ENCODE measurements at places on chromosomes 3 and 15.

DNA sequence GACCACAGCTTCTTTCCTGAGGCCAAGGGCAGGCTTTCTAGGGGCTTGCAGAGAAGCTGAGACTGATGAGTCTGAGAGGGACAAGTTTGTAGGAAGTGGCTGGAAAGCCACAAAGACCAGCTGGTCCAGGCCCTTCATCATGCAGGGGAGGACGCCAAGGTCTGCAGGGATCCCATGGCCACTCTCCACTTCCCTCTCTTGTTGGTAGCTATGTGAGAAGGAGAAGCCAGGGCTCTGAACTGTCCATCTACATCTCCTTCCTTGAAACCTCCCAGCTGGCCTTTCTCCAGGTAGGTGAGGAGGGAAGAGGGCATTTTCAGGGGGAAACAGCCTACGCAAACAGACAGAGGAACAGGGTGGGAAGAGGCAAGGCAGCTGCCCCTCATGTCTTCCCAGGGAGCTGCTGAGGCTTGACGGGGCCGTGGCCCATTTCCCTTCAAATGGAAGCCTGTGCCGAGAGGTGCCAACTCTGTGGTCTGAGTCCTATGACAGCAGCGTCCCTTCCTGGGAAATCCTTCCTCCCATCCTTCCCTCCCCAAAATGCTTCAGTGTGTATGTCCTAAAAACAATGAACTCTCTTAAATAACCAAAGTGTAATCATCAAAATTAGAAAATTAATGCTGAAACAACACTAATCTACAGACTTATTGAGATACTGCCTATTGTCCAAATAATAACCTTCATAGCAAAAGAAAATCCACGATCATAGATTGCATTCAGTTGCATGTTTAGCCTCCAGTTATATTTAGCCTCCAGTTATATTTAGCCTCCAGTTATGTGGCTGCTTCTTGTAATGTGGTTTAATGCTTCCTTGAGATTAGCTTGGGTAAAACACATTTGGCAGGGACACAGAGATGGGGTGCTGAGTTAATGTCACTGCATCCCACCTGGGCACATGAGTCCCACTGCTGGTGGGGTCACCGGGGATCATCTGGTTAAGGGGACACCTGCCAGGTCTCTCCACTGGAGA lies 36.0 kb downstream of the GNB5 start:
- DNase-seq = no peak

- DNase-seq = peak; percentile 68
Observed at GRCh38 chr3:183123891-183124290, 24.6 kb upstream of the MCCC1 start.

DNA sequence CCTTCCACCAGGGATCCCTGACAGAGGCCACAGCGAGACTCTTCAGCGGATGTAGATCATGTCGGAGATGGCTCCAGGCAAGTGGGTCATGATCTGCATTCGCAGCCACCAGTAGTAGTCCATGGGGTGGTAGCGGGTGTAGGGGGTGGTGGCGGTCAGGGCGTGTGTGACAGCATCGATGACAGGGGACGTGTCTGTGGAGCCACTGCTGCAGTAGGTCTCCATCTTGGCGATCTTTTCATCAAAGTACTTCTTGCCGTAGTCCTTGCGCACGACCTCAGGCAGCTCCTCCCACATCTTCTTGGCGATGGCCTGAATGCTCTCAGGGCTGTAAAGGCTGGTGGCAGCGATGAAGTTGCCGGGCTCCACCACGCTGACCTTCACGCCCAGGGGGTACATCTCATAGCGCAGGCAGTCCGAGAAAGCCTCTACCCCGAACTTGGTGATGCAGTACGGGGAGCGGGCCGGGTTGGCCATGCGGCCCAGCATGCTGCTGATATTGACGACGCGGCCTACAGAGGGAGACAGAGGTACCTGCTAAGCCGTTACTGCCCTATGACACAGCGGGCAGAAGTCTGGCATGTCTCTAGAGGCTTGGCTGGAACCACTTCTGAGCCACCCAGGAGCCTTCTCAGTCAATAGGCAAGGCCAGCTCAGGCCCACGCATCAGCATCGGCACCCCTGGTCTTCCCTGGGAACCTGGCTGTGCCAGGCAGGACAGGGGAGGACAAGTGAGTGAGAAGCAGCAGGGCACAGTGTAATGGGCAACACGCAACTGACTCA lies 43.7 kb downstream of the BDH1 start:
- no peak for DNase-seq

GRCh38 chr3:71369701-71370391 lies 213.7 kb downstream of the FOXP1 start:
- no peak for DNase-seq

DNA sequence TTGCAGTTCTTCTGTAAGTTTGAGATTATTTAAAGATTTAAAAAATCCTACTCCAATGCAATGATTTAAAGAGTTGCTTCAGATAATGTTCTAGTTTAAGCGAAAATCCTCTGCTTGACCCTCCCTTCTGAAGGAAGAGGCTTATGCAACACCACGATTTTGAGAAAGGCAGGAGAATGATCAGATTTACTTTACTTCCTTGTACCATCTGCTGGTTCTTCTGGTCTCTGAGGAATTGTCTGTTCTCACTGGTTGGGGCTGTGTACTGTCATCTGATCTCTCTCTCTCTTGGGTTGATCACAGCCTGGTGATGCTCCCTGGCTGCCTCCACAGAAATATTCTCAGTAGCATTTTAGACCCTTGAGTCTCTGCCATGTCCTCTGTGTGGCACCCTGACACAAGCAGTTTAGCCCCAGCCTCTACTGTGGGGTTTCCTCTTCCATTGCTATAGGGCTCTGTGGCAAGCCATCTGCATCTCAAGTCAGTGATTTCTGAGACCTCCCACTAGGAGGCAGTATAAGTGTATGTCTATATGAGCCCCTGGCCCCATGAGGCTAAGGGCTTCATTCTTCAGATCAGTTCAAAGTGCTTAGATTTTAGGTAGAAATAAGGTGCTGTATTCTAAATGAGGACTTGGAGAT lies 50.8 kb upstream of the PLAAT1 start:
- DNase-seq = peak; percentile 53

- peak; percentile 11 for DNase-seq
Observed at GRCh38 chr3:98592345-98592935, 971 bp downstream of the CPOX start.

DNA sequence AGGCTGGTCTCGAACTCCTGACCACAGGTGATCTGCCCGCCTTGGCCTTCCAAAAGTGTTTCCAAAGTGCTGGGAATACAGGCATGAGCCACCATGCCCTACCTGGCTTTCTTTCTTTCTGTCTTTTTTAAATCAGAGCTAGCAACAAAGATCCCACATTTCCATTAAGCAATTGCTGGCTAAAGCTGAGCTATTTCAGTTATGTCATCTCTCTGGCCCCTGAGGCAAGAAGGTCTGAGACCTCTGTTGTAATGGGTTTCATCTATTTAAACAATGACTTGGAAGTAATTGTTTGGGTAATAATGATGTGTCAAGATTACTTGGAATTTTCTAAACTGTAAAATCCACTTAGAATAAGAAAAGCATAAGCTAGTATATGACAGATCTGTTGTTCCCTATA lies 30.2 kb upstream of the CRBN start:
- no peak for DNase-seq

GRCh38 chr15:76310475-76311099 lies 682 bp downstream of the ETFA start:
- DNase-seq = peak; percentile 55

GRCh38 chr3:14553871-14554270 lies 13.7 kb upstream of the GRIP2 start:
- no peak for DNase-seq

DNA sequence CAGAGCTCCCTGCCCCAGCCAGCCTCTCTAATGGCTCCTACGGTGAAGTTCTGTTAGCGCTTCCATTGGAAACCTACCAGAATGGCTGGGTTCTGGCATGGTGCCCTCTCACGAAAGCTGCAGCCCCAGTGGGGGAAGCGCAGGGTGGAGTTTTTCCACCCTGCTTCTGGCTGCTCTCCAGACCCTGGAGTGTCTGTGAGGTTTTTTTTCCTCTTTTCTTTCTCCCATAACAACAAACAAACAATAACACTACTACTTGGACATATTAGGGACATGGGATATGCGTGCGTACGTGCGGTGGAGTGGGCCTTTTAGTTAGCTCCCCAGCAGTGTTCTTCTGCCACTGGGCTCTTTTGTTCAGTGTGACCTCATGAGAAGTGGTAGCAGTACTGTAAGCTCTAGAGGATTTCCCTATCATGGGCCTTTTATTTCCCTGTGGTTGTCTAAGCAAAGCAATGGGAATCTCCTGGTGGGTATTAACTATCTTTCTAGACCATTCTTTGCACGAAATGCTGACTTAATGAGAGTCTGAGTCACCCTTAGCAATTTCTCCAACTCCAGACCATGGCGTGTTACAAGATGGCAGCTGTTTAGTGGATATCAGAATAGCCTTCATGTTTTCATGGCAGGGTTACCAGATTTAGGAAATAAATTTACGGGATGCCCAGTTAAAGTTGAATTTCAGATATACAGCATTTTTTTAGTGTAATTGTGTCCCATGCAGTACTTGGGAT lies 161.9 kb downstream of the FNDC3B start:
- DNase-seq = peak; percentile 93

DNA sequence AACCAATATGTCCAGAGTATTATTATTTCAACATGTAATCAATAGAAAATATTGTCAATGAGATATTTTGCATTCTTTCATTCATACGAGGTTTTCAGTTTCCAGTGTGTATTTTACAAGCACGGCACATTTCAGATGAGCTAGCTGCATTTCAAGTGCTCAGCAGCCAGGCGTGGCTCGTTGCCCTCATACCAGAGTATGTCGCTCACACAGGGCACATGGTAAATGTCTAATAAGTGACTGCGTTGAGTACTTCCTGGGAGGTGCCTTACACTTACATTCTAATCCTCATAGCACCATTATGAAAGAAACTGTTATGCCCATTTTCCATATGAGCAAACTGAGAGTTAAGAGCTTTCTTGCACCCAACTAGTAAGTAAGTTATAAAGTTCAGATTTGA lies 47.4 kb downstream of the TMEM266 start:
- no peak for DNase-seq

DNA sequence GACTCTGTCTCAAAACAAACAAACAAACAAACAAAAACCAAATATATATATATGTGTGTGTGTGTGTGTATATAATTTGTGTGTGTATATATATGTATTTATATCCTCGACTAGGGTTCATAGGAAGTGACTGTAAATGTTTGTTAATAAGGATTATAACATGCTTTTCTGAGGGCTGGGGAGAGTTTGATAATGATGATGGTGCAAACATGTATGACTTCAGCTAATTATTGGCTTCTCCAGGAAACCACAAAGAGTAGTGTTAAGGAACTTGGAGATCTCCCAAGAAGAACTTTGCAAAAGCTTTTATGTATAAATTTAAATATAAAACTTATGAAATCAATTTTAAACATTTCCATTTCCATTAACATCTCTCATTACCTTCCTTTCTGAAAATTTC lies 3.9 kb upstream of the OPA1 start:
- DNase-seq = no peak

GRCh38 chr3:66938338-66938963 lies 59.7 kb upstream of the KBTBD8 start:
- DNase-seq = peak; percentile 76

- DNase-seq = no peak
Observed at GRCh38 chr15:52002351-52002750, 16.7 kb upstream of the MAPK6 start.

GRCh38 chr3:15831927-15832326 lies 34.1 kb upstream of the ANKRD28 start:
- no peak for DNase-seq

DNA sequence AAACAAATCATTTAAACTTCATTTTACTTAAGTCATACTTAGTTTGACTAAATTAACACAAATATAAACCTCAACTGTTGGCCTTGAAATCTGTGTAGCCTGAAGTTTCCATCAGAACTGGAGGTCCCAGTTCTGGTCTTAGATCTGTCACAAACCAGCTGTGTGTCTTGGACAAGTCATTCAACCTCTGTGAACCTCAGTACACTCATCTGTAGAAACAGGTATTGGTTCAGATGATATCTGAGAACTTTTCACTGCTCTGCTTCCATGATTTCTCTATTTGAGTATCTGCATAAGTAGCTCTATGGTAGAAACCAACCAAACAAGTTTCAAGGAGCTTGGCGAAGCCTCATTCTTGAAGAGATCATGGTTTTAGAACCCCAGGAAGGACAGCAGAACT lies 60.4 kb upstream of the SLC2A2 start:
- DNase-seq = no peak

Measured in astrocyte of the hippocampus (primary cell).